Smooth muscle cell of trachea (primary cell): ENCODE measurements at places on chromosomes 3 and 15. TPM values are rescaled to one million over a fixed set of nuclear protein-coding genes. Genes with fewer than 3 reads are reported as not detected.

The EFHB gene
- 0.15 and 0.17 TPM in 2 replicates for total RNA-seq

The KLHL6 gene
- total RNA-seq: not detected in 2 replicates

The A4GNT gene
- total RNA-seq: not detected in 2 replicates

The ROPN1B gene
- not detected in 2 replicates for total RNA-seq

The SYNPR gene
- total RNA-seq: not detected in 2 replicates

The LRRC49 gene
- total RNA-seq: 22.3 and 29.4 TPM in 2 replicates
